ENCODE measurements at places on chromosomes 11 and 22. TPM values are rescaled to one million over a fixed set of nuclear protein-coding genes. Genes with fewer than 3 reads are reported as not detected.

DNA sequence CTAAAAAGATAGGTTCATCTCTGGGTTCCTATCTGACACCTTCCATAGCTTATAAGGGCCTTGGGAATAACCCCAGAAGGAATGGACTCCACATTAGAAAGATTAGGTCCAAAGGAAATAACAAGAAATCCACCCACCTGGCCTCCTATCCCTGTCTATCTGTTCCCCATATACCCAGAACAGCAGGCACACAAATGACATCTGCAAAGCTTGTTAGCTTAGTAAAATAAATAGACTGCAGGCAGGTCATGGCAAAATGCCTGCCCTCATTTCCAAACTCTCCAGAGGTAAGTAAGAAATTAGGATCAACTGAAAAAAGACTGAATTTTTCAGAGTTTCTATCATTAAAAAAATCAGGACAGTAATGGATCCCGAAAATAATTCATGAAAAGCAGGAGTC, 489.5 kb downstream of the DLG2 start:
- no peak for DNase-seq

The HTATIP2 gene
- 9.8 TPM for total RNA-seq

GRCh38 chr11:45382133-45382878, 96.2 kb upstream of the SYT13 start:
- no peak for DNase-seq

GRCh38 chr11:44493383-44493782, 72.1 kb upstream of the CD82 start:
- DNase-seq: no peak

The RIMBP3C gene
- total RNA-seq: not detected

- DNase-seq: no peak
Measured at GRCh38 chr11:114110952-114111947, 51.7 kb downstream of the ZBTB16 start.
